Mesothelial cell of epicardium (in vitro differentiated cells): ENCODE measurements at places on chromosomes 2 and 18.

DNA sequence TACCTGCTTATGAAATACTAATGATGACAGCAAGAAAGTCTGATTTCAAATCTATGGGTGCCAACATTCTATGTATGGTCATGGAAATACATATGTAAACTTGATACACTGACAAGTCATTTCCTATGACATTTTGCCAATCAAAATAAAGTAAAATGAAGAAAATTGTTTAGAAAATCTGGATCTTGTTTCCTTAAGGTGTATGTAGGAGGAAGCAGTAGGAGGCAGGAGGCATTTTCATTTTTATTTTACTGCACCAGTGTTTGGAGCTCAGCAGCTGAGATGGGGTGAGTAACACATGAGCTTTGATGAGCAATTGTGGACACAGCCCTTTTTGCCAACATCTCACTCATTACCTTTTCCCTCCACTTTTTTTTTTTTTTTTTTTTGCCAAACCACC is 167.0 kb downstream of the AFF3 start:
- no peak for DNase-seq

GRCh38 chr2:28764909-28765711 is 13.5 kb downstream of the PPP1CB start:
- no peak for DNase-seq

GRCh38 chr2:98768384-98769113 is 37.6 kb upstream of the MGAT4A start:
- no peak for DNase-seq

DNA sequence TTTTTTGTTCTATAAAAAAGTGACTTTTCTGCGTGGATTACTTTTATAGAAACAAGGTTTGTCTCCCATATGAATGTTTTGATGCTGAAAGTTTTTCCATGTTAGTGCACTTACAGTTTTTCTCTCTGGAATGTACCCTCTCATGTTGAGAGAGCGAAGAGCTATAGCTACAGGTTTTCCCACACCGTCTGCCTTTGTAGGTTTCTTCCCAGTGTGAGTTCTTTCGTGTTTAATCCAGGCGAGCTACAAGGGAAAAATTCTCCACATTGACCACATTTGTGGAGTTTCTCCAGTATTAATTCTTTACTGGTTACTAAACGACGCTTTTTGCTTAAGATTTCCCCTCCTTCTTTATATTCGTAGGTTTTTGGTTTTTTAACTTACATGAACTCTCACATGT is 85.1 kb downstream of the ACSL3 start:
- no peak for DNase-seq

DNA sequence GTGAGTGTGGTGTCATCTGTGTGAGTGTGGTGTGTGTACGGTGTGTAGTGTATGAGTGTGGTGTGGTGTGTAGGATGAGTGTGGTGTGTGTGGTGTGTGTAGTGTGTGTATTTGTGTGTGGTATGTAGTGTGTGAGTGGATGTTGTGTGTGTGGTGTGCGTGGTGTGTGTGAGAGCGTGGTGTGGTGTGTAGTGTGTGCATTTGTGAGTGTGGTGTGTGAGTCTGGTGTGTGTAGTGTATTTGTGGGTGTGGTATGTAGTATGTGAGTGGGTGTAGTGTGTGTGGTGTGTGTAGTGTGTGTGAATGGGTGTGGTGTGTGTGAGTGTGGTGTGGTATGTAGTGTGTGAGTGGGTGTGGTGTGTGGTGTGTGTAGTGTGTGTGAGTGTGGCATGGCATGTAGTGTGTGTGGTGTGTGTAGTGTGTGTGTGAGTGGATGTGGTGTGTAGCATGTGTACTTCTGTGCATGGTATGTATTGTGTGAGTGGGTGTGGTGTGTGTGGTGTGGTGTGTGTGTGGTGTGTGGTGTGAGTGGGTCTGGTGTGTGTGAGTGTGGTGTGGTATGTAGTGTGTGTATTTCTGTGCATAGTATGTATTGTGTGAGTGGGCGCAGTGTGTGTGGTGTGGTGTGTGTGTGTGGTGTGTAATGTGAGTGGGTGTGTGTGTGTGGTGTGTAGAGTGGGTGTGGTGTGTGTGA is 227.8 kb downstream of the BCL2 start:
- DNase-seq, result no peak

GRCh38 chr18:46253498-46253897 is 149.3 kb downstream of the HAUS1 start:
- DNase-seq, result no peak
